Stimulated activated CD8-positive, alpha-beta memory T cell treated with anti-CD3 and anti-CD28 coated beads, Interleukin-12 subunit alpha, Interleukin-12 subunit beta, amount 100 ng/mL, for 4 hours (primary cell): ENCODE measurements at places on chromosomes 5 and 9.

- no peak for DNase-seq
Observed at GRCh38 chr9:79446523-79447307, 125.0 kb upstream of the TLE4 start.

- DNase-seq: no peak
Observed at GRCh38 chr9:79000230-79001002, 571.3 kb upstream of the TLE4 start.

- no peak for DNase-seq
Observed at GRCh38 chr9:96603305-96604003, 16.2 kb downstream of the CDC14B start.

DNA sequence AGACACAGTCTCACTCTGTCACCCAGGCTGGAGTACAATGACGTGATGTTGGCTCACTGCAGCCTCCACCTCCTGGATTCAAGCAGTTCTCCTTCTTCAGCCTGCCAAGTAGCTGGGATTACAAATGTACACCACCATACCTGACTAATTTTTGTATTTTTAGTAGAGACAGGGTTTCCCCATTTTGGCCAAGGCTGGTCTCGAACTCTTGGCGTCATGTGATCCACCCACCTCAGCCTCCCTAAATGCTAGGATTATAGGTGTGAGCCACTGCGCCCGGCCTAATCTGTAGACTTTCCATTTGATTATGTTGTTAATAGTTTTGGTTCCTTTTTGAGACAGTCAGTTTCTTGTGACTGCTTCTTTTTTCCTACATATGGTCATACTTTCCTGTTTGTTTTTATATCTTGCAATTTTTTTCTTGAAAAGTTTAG lies 31.0 kb downstream of the MTREX start:
- DNase-seq: no peak

GRCh38 chr9:123742009-123742767 lies 187.7 kb downstream of the DENND1A start:
- no peak for DNase-seq

GRCh38 chr5:83551821-83552220 lies 80.3 kb downstream of the VCAN start:
- no peak for DNase-seq

DNA sequence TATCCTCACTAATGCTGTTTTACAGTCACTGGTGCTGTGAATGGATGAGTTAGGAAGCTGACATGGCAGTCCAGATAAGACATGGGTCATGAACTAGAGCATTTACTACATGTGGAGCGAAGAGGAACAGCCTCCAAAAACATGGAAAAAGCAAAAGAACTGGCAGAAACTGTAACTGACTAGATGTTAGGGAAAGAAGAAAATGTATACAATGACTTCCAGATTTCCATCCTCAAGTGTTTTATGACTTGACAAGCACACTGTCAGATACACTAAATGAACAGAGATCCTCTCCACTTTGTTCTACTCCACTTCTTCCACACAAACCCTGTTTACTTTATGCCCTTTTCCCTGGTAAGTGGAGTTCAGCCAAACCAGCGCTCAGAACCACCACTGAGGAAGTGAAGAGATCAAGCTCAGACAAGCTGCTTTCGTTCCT lies 11.5 kb downstream of the HMGCS1 start:
- DNase-seq: no peak

DNA sequence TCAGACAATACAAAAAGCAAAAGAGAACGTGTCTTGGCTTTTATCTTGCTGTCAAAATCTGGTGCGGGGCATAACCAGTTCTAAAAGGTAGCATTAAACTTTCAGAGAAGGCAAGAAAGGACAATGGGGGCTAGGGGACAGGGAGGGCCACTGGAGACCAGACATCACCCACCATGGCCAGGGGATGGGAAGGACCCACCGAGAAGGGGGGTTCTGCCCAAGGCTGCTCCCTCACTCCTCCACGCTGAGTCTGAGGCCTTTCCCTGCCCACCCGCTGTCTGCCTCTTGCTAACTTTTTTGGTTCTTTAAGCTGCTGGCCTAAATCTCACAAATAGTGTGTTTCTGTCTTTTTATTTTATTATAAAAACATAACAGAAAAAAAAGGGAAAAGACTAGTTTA lies 33.6 kb downstream of the ATPSCKMT start:
- no peak for DNase-seq

- DNase-seq: no peak
Observed at GRCh38 chr9:32587901-32588300, 14.9 kb upstream of the NDUFB6 start.

- no peak for DNase-seq
Observed at GRCh38 chr5:153592081-153592480, 101.6 kb downstream of the GRIA1 start.

DNA sequence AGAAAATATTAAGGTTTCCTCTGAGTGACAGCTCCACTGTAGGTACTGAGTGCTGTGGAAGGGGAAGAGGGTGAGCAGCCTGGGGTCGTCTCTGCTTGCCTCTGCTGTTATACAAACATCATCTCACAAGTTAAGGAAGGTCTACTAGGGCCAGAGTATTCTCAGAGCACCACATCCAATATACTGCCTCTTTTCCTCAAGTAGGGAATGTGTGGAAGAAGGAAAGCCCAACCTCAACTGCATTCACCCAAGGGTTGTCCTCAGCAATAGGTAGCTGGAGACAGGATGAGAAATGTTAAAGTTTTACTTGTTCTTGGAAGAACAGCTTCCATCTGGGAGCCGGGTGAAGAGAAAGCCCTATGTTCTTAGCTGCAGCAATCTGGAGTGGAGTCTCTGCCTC lies 1062.3 kb upstream of the CDH10 start:
- no peak for DNase-seq

GRCh38 chr9:2234371-2234893 lies 219.3 kb downstream of the SMARCA2 start:
- no peak for DNase-seq
